Right lobe of liver (tissue), 6 donors: ENCODE measurements at places on chromosomes 11 and 22.

GRCh38 chr22:44730022-44730393, 22.4 kb upstream of the ARHGAP8 start:
- DNase-seq: peak; percentile 19

DNA sequence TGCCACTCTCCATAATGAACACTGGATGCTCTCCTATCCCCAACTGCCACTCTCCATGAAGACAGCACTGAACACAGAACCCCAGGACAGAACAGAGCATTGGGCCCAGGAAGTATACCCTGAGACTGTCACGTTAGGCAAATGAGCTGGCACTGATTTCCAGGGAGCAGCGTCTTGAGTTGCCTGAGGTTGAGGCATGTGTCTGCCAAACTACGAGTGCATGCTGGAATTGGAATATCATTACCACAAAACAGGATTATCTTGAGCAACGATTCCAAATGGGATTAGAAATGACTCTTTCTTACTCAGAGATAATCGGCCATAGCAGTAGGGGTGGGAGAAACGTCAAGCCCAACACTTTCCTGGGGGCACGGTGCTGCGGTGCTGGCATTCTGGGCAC, 39.9 kb downstream of the CLPB start:
- no peak for DNase-seq

DNA sequence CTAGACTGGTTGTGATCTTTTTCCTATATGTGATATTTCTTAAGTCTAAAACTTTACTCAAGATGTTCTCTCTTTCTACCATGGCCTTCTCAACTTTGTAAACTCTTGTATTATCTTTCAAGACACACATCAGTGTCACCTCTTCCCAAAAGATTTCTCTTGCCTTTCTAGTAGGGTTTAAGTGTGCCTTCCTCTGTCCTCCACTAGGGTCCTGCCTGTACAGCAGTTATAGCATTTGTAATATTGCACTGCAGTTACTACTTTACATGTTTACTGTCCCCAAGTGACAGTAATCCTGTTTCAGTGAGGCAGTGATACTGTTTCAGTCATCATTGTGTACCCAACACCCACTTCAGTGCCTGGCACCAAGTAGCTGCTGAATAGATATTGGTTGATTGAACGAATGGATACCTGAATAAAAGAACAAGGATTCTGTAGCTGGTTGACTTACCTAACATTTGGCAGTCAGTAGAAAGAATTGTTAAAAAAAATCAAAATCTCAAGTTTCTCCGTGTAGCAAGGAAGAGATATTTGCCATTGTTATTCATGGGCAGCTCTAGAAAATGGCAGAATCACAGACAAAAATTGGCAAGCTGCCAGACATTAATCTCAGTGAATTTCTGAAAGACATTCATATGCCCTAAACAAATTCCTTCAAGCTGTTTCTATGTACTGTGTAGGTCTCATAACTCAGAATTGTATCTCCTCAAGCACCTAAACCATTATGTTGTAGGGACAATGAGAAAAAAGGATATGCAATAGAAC, 79.4 kb downstream of the RBMXL2 start:
- DNase-seq: no peak

- DNase-seq: no peak
Measured at GRCh38 chr11:101825531-101825930, 89.3 kb upstream of the CEP126 start.

DNA sequence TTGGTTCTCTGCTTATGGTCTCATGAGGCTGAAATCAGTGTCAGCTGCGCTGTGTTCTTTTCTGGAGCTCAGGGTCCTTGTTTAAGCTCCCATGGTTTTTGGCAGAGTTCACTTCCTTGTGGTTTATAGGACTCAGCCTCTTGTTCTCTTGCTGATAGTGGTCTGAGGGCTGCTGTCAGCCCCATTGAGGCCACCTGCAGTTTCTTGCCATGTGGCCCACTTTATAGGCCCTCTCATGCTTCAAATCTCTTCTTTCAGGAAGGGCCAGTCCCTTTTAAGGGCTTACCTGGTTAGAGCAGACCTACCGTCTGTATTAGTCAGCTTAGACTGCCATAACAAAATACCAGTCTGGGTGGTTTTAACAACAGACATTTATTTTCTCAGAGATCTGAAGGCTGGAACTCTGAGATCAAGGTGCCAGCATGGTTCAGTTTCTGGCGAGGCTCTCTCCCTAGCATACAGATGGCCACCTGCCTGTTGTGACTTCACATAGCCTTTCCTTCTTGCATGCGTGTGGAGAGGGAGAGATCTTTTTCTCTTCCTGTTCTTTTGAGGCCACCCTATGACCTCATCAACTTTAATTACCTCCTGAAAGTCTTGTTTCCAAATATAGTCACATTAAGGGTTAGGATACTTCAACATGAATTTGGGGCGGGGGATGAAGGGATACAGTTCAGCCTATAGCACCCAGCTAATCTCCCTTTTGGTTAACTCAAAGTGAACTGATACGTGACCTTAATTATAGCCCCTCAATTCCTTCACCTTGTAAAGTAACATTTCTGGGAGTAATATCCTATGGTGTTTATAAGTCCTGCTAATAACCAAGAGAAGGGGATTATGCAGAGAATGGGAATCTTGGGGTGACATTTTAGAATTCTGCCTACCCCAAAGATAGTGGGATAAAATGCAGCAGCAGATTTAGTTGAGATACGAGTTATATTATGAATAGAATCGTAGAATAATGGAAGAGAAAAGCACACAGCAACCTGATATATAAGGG, 131.8 kb downstream of the UVRAG start:
- DNase-seq: no peak

GRCh38 chr11:113873236-113873626, 2.1 kb downstream of the USP28 start:
- DNase-seq: no peak

DNA sequence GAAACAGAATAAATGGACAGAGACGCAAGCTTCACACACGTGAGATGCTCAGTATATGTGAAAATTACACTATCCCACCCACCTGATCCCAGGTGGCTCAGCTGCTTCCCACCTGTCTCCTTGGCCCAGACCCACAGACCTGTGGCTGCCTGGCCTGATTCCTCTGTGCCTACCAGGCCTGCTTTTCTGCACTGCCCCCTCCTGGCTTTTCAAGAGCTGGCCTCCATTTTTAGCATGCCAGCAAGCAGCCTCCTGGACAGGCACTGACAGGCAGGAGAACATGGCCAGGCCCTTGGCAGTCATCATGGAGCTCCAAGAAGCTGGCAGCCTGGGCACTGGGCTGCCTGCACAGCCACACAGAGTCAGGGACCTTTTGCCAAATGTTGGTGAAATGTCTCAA, 79.5 kb upstream of the HMGXB4 start:
- no peak for DNase-seq

- no peak for DNase-seq
Measured at GRCh38 chr22:25637672-25638071, 73.2 kb downstream of the GRK3 start.

GRCh38 chr11:65899356-65900124, 648 bp downstream of the FOSL1 start:
- DNase-seq: peak; percentile 75

- no peak for DNase-seq
Measured at GRCh38 chr22:21652547-21653545, 10.7 kb downstream of the SDF2L1 start.

DNA sequence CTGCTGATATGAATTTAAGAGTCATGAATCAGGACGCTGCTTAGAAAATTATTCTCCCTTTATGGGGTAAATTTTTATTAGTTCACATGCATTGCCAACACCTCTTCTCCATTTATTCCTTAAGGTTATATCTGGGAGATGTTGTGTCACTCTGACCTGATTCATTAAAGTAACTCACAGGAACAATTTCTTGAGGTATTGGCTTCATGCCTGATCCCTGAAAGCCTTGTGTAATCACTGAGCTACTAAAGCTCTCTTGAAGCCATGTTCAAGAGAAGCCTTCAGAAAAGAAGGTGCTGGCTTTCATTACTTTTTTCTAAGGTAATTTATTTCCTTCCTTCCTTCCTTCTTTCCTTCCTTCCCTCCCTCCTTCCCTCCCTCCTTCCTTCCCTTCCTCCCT, 420.6 kb downstream of the RAB38 start:
- DNase-seq: no peak

GRCh38 chr11:12746593-12747097, 72.4 kb downstream of the TEAD1 start:
- no peak for DNase-seq

GRCh38 chr11:28729339-28729738, 621.2 kb downstream of the METTL15 start:
- DNase-seq: no peak

DNA sequence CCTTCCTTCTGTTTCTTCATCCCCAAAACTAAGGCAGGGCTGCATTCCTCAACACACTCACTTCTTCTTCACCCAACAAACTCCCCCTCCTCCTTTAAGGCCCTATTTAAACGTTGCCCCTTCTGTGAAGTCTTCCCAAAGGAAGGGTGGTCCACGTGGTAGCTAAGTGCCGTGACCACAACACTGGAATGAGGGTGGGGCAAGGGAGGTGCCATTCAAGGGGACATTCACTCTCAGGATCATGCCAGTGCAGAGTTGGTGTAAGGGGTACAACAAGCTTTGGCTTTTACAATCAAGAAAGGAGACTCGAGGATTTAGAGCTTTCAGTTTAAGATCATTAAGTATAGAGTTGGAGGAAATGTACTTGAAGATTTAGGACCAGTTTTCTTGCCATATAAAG, 8.0 kb upstream of the MS4A10 start:
- DNase-seq: no peak

DNA sequence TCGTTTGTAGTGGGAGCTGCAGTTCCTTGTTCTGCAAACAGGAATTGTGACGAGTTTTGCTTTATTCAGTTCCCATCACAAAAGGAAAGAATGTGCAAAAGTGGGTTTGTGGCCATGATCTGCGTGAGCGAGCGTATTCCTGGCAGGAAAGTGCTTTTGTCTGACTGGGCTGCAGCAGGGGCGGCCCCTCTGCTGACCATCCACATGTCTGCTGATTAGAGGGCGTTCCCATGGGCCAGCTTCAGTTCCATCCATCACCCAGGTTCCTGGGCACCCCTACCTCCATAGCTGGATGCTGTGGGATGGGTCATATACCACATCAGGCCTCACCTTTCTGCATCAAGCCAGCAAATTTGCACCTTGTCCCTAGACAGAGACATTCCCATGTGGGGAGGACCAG, 28.9 kb upstream of the GAL start:
- peak; percentile 18 for DNase-seq

DNA sequence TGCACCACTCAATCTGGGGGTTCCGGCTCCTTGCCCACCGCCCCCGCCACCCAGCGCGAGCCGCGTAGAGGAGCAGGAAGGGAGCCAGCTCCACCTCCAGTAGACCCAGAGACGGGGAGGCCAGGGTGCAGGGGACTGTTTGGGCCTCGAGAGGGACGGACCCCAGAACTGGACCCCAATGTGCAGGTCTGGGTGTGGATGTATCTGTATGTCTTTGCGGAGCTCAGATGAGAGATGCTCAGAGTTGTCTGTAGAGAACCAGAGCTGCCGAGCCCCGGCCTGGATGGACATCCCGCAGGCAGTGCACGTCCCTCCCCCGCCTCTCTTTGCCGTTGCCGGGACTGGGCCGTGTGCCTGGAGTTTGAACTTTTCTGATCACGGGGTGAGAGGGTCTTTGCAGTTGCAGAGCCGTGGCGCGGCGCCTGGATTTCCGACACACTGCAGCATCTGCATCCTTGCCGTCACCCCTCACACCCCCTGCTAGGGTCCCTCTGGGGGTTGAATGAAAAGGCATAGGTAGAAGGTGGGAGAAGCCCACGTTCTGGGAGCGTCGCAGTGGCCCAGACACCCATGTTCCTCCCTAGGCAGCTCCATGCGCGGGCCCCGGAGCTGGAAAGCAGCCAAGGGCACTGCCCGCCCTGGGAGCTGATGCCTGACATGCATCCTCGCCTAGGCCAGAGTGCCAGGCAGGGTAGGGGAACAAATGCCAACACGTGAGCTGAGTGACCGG, 105.2 kb downstream of the KCNQ1 start:
- peak; percentile 23 for DNase-seq

- DNase-seq: no peak
Measured at GRCh38 chr22:50688448-50688847, 15.8 kb downstream of the SHANK3 start.

DNA sequence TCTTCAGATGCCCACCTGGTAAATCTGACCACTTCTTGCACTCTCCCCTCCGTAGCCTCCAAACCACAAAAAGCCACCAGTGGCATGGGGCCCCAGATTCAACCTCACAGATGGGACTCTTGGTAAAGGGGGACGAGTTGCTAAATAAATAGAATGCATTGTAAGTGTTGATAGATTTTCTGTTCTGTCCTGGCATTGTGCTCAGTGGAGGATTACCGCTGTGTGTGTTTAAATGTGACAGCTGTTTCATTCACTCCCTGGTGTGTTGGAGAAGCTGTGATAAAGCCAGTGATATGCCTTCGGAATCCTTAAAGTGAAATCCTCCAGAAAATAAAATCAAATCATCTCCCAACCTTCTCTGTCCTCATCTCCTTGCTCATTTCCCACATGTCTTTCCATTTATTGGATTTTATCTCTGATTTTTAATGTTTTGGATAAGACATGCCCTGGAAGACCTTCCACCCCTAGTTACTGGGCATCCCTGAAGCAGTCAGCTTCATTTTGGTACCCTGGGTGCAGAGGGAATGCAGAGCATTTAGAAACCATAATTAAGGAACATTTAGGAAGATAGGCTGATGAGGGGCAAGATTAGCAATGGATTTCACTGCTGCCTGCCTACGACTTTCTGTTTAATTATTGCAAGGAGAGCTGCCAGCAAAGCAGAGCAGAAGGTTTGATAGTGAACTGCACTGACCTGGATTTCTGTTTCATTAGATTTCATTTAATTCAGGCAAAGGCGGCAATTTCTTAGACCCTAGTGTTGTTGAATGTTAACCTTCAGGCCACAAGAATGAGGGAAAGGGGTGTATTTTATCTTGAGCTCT, 460.9 kb upstream of the KIRREL3 start:
- DNase-seq: no peak

DNA sequence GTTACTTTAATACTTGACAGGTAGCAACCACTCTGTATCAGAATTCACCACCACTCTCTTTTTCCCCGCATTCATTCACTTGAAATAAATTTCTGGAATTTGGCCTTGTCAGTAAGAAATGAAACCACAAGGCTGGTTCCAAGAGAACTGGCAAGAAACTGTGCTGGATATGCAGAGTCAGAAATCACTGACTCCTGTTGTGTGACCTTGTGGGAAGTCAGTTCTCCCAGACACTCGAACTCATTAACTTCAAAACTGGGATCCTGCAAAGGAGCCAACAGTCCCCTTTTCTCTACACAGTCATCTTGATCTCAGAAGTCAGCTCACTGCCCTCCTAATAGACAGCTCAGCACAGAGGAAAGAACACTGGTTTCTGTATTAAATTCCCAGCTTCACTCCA, 142.7 kb downstream of the LRRC4C start:
- DNase-seq: no peak
